ENCODE measurements at places on chromosomes 11 and 22.
A peak's percentile ranks its signal among the peaks of the same experiment; 100 is the strongest.

DNA sequence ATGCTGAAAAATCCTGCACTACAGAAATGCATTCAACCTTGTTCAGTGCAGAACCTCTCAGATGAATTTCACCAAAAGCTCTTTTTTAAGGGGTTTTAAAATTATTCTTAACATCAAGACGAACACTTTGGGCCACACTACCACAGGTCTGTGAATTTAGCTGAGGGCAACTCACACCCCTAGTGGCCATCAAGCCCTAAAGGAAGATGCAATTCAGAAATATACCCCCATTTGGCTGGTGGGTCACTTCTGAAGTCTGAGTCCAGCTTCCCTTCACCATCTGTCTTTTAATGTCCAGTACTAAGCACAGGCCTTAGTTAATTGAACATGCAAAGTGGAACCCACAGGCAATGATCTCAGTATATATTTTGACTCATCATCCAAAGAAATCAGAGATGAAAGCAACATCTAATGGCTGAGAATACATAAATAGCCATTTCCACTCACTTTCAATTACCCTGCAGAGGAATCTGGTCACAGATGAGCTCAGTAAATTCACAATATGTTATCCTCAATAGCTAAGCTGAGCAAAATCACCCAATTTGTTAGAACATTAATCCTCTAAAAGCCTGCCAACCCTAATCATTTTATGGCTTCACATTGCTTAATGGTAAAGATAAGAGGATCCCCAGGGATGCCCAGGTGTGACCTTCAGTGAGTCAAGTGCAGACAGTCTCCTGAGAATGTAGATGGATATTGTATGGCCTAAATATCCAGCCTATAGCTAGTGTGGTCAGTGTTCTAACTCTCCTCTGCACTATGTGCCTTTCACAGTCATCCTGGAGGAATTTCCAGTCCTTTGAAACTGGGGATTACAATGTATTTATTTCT lies 50.3 kb downstream of the FAM76B start:
- no peak for DNase-seq

- no peak for DNase-seq
These were observed 63.2 kb downstream of the ETS1 start for GRCh38 chr11:128524172-128524571.

- DNase-seq = no peak
These were observed 5.8 kb downstream of the ADORA2A start for GRCh38 chr22:24433001-24433827.

DNA sequence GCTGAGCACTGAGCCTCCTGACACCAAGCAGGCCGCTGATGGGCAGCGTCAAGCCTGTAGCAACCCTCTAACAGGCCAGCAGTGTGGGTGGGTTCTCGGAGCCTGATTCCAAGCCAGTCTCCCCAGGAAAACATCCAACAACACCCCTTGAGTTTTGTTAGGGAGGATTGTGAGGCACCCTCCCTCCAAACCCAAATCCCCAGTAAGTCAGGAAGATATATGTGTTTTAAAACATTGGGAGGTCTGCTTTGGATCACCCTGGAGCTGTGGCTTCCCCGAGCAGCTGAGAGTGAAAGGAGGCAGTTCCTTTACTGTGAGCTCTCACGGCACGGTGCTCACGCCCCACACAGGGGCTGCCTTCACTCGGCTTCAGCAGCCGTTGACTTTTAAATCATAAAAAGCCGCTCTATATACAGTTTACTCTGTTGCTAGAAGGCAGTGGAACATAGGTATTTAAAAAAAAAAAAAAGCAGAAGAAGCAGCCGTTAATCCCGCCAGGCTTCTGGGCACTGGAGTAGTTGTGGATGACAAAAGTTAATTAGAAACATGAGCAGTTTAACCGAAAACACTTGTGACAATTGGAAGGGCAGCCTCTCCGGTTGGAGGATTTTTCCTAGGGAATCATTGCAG lies 218.6 kb downstream of the NAV2 start:
- no peak for DNase-seq

DNA sequence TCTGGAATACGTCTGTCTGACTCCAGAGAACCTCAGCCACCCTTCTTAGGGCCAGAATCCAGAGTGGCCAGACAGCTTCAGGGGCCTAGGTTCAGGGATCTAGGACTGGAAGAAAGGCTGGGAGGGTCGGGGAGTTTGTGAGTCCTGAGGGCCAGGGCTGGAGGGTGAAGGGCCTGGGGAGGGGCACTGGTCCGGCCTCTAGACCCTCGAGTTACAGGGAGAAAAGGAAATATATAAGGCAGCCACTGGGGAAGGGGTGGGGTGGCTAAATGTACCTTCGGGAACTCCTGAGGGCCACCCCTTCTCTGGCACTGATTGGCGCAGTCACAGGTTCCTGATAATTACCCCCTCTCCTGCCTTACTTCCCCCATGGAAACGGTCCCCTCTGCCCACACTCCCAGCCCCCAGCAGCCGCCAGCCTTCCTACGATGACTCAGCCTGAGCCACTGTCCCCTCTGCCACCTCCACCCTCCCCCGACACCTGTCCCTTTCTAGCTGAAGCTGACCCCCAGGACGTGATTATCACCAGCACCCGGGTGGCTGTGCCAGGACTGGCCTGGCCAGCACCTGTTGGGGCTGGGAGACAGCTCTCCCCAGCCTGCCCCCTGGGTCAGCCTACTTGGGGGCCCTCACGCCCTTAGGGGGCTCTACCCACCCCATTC lies 26.4 kb downstream of the MB start:
- no peak for DNase-seq

DNA sequence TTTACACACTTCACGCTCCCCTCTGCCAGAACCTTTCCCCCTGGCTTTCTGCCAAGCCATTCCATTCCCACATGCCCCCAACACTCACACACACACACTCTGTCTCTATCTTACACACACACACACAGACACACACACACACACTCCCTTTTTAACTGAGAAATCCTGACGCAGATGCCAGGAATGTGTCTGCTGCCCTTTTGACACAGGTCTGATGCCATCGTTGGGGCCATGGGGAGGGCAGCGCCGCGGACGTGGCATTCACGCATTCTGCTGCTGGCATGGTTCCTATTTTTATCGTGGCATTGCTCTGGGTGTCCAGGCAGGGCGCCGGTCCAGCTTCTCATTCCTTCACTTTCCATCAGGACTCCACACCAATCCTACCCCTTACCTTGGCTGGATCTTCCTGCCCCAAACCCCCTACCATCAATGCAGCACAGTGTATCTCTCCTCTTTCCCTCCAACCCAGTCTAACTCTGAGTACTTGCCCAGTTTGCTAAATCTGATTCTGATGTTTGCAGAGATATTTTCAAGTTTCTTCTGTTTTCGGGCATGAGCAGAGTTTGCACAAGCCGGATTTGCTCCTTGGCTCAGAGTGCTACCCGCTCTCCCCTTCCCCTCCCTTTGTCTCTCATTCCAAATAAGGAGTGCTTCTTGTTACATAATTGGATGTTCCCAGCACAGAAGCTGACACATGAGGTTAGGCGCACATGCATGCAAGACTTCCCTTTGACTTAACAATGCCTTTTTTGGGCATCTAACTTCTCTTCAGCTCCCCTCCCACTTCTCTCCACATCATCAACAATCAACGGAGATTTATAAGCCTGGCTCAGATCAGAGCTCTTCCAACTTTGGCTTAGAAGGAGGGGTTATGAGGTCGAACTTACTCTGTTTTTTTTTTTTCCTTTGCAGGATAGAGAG lies 18.8 kb downstream of the SNX19 start:
- no peak for DNase-seq

DNA sequence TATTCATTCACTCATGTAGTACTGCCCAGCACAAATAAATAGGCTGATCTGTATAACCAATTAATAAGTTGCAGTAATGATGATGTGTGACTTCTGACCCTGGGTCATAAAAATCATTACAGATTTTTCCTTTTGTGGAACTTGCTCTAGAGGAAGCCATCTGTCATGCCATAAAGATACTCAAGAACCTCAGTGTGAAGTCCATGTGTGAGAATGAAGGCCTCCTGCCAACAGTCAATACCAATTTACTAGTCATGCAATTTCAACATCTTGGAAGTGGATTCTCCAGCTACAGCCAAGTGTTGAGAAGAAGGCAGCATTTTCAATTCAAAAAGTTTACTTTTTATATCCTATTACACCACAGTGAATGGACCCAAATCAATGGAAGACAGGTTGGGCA lies 435.6 kb upstream of the LRRC4C start:
- DNase-seq = no peak

DNA sequence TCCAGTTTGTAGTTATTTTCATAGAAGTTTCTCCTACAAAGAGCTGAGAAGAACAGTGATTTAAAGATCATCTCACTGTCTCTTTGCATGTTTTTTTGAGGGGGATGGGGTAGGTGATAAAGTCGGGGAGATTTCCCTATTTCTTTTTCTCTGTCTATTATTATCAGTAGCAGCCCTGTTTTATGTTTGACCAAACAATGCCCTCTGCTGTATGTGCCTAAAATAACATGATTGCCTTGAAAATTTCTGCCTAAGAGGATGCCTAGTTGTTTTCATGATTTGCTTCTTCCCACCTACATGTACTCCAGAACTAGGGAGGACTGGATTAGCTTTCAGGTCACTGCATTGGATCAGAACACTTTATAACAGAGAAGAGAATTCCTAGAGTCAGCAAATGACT lies 1330.2 kb downstream of the LRRC4C start:
- DNase-seq = peak; percentile 5

GRCh38 chr11:3158821-3159220 lies 6.3 kb downstream of the OSBPL5 start:
- DNase-seq = no peak

- DNase-seq = peak; percentile 33
These were observed 755.8 kb downstream of the NTM start for GRCh38 chr11:132125988-132126871.

DNA sequence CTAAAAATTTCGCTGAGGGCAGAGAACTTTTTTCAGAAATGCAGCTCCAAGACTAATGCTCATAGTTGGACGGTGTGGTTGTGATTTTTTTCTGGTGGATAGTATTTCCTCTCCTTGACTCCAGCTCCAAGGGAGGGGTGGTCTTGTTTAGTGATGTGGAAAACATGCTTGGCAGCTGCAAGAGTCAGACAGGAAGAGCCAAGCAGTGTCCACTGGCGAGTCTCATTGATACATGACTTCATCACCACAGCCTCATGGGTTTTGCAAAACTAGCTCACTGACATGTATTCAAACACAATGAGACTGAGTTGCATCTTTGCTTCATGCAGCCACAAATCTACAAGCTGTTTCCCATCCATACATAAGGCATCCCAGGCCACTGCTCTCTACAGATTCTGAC lies 7.3 kb upstream of the KCNJ1 start:
- no peak for DNase-seq

GRCh38 chr11:88293931-88294330 lies 43.6 kb downstream of the CTSC start:
- DNase-seq = no peak

- DNase-seq = no peak
These were observed 7.4 kb downstream of the ETS1 start for GRCh38 chr11:128579798-128580504.

DNA sequence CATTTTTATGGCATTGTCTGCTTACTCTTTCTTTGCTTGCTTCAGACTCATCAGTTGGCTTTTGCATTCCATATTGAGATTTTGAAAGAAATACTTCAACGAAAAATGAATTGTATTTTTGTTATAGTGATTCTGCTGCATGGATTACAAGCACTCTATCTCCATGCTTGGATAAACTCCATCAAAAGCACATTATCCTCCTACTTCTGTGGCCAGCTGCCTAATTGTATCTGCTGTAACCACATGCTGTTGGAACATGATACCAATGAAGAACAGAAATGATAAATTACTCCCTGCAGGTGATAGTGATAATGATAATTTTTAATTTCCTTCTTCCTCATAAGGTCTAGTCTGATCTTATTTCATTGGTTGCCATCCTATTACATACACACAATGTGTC lies 100.8 kb downstream of the PRMT3 start:
- DNase-seq = no peak

GRCh38 chr11:67680696-67681470 lies 6.5 kb upstream of the ALDH3B2 start:
- DNase-seq = no peak

- DNase-seq = no peak
These were observed 171.8 kb downstream of the SOX6 start for GRCh38 chr11:16184588-16184987.

GRCh38 chr11:2307501-2308331 lies 5.9 kb downstream of the TSPAN32 start:
- no peak for DNase-seq

- no peak for DNase-seq
These were observed 153.4 kb downstream of the JRKL start for GRCh38 chr11:96543177-96543576.

DNA sequence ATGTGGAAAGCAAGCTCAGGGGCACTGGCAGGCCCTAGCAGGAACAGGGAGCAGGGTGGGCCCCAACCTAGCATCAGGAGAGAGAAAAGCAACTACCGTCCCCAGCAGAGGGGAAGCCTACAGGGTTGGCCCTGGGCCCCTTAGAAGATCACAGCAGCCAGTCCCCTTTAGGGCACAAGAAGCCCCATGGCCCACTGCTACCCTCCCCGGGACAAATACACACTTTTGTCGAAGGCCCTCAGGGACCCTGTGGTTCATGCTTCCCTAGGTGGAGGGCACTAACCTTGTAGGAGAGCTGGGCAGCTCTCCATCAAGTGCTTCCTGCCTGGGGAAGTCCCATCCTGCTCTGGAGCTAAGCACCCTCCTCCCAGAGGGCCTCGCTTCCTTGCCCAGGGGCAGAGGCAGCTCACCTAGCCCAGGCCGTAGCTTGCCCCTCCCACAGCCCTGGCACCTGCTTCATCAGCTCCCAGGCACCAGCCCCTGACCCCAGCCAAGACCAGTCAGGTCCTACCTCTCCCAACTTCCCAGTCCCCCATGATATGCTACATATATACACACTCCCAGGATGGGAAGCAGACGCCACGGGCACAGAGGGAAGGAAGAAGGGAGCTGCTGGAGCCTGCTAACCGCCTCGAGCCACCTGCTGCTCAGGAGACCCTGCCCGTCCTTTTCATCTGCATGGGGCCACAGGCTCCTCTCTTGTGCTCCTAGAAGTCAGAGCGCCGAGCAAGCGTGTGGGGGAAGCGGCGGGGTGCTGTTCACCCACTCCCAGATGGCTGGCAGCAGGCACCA lies 20.1 kb downstream of the SUN2 start:
- no peak for DNase-seq

DNA sequence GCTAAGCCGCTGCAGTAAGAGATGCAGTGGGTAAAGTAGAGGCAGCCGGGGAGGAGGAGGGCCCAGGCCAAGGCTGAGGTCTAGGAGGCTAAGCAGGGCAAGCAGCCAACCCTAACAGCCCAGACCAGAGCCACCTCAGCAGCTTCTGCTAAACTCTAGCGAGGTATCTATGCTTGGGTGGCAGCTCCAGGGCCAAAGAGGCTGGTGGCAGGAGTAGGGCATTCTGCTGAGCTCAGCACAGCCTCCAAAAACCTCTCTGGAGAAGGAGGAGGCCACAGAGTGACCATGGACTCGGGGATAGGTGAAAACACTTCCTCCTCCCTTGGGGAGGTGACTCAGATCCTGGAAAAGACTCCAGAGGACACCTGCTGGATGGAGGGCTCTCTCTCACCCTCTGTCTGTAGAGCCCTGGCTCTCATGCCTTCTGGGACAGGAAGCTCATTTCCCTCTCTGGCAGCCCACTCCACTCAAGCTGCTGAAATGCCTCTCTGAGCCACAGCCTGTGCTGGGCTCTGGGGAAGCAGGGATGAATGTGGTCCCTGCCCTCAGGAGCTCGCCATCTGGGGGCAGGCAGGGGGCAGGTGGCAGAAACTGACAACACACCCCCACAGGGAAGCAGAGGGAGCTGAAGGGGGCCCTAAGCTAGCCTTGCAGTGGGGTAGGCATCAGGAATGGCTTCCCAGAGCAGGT lies 16.5 kb upstream of the TPBGL start:
- DNase-seq = no peak
